Gastroesophageal sphincter (tissue), 4 donors: ENCODE measurements at places on chromosomes 7 and 10. TPM values are rescaled to one million over a fixed set of nuclear protein-coding genes. Genes with fewer than 3 reads are reported as not detected.
A peak's percentile ranks its signal among the peaks of the same experiment; 100 is the strongest.

- ATAC-seq, result no peak
These were observed 4.3 kb upstream of the CALU start for GRCh38 chr7:128734890-128735289.

GRCh38 chr10:45265996-45266395 is 49.4 kb downstream of the OR13A1 start:
- ATAC-seq, result no peak

- no peak for ATAC-seq
These were observed 67.5 kb upstream of the MDFIC start for GRCh38 chr7:114854369-114854768.

DNA sequence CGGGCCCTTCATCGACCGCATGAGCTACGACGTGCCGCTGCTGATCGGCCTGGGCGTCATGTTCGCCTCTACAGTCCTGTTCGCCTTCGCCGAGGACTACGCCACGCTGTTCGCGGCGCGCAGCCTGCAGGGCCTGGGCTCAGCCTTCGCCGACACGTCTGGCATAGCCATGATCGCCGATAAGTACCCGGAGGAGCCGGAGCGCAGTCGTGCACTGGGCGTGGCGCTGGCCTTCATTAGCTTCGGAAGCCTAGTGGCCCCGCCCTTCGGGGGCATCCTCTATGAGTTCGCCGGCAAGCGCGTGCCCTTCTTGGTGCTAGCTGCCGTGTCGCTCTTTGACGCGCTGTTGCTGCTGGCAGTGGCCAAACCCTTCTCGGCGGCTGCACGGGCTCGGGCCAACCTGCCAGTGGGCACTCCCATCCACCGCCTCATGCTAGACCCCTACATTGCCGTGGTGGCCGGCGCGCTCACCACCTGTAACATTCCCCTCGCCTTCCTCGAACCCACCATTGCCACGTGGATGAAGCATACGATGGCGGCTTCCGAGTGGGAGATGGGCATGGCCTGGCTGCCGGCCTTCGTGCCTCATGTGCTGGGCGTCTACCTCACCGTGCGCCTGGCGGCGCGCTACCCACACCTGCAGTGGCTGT is 1.2 kb downstream of the SLC18A3 start:
- no peak for ATAC-seq

DNA sequence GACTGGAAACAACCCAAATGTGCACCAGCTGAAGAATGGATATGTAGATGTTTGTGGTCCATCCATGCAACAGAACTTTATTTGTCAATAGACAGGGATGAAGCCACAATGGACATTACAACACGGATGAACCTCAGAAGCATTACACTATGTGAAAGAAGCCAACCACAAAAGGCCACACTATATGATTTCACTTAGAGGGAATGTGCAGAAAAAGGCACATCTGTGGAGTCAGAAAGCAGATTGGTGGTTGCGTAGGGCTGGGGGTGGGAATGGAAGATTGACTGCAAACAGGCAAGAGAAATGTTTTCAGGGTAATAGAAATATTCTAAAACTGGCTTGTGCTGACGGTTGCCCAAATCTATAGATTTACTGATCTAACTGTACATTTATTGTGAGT is 34.3 kb upstream of the WASHC2A start:
- ATAC-seq, result no peak

DNA sequence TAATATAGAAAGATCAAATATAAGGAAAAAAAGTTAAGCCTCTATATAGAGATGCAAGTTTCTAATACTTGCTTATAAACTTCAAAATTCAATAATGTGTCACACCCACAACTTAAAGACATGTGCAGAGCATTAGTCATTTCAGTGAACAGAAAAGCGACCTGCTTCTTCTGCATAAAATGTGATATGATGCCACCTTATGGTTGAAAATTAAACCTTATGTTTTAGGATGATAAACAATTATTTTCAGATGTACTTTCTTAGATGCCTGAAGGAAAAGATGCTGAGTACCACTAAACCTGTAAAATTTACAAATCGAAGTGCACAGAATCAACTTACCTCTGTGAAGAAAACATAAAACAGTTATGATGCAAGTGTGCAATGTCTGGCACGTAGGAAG is 96.0 kb downstream of the MTERF1 start:
- ATAC-seq, result no peak

GRCh38 chr10:114849674-114850073 is 28.1 kb downstream of the FHIP2A start:
- no peak for ATAC-seq

DNA sequence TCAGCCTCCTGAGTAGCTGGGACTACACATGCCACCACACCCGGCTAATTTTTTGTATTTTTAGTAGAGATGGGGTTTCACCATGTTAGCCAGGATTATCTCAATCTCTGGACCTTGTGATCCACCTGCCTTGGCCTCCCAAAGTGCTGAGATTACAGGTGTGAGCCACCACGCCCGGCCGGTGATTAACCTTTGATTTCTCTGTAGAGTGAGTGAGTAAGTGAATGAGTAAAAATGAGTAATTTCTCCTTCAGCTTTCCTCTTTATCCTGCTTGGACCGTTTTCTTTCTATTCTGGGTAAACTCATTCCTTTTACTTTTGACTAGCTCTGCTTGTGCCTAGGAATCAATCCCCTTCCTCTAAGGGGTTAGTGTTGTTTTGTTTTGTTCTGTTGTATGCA is 36.8 kb downstream of the ST7 start:
- ATAC-seq, result no peak

- ATAC-seq, result peak; percentile 48
These were observed 94.5 kb downstream of the PDGFA start for GRCh38 chr7:424961-425793.

DNA sequence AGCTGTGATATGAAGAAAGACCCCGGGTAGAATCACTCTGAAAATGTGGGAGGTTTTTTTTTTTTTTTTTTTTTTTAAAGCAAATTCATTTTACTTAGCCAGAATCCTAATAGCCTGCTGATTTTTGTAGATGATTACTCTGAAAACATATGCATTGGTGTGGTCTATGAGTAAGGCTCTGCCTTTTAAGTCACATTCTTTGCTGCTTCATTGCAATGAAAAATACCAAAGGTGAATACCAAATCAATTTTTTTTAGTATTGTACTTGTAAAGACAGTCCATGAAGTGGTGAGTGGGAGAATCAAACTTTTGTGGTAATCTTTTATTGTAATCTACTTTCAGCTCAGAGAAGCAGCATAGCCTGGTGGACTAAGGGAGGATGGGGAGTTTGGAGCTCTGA is 130.3 kb downstream of the SDK1 start:
- no peak for ATAC-seq

- ATAC-seq, result no peak
These were observed 232 bp upstream of the GRID1 start for GRCh38 chr10:86366902-86367151.

DNA sequence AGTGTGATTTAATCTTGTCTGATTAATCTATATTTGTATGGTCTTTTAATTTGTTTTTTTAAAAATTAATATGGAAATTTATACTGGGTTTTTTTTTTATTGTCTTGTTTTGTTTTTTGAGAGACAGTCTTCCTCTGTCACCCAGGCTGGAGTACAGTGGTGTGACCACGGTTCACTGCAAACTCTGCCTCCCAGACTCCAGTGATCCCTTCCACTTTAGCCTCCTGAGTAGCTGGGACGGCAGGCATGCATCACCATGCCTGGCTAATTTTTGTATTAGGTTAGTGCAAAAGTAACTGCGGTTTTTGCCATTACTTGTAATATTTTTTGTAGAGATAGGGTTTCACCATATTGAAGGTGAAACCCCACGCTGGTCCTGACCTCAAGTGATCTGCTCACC is 73.1 kb downstream of the TET1 start:
- ATAC-seq, result no peak

- no peak for ATAC-seq
These were observed 241.7 kb upstream of the KLF14 start for GRCh38 chr7:130975731-130976130.

DNA sequence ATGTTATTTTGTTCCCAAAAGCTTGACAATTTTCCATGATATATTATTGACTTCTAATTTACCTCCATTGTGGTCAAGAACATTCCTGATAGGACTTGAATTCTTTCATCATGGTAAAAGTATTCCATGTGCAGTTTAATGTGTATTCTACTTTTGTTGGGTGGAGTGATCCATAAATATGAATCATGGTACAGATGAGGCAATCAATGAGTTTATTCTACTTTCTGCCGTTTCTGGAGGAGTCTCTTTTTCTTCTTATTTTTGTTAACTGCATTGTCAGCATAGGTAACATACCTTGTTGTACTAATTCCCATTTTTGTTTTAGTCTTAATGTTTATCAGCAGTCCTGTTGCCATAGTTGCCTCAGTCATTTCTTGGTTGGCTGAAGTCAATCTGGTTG is 69.6 kb downstream of the SHOC2 start:
- no peak for ATAC-seq

DNA sequence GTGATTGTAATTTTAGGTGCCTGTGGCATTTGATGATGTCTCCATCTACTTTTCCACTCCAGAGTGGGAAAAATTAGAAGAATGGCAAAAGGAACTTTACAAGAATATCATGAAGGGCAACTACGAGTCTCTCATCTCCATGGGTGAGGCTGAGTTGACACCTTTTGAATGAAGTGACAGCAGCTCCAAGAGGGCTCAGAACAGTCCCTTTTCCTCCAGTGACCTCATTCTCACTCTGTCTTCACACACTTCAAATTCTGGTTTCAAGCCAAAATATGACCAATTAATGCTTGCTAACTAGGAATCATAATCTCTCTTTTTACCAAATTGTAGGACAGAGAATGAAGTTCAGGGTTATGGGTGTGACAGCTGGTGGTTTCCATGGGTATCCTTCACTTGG is 18.9 kb downstream of the ZNF398 start:
- ATAC-seq, result no peak

- peak; percentile 27 for ATAC-seq
These were observed 936 bp downstream of the IGF2BP3 start for GRCh38 chr7:23469150-23469960.

DNA sequence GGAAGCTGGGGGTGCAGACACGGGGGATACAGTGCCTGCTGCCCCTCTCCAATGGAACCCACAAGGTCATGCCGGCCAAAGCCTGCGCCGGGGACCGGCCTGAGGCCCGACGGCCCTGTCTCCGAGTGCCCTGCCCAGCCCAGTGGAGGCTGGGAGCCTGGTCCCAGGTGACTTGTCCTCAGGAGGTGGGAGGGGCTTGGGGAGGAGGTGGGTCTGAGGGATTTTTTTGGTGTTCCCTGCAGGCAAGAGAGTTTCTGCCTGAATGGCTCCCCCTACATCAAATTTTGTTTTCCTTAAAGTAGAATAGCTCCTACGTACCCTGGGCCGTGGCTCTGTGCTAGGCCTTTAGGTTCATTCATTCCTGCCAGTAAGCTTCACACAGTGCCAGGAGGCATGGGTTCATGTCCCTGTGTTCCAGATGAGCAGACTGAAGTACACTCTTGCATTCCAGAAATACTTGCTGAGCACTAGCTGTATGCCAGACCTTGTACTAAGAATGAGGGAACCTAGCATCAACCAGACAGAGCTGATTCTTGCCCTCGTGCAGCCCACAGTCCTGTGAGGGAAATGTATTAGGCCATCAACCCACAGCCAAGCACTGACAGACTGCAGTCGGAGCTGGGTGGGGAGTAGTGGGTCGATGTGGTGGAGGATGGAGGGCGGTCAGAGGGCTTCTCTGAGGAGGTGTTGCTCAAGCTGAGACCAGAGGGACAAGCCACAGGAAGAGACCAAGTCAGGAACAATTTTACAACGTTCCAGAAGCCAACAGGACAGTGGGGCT is 31.1 kb downstream of the TBATA start:
- ATAC-seq, result peak; percentile 17

GRCh38 chr10:71072131-71072822 is 140.1 kb upstream of the UNC5B start:
- ATAC-seq, result no peak

The ANLN gene
- 10.9 TPM for total RNA-seq

The MMD2 gene
- not detected for total RNA-seq

The PRPS1L1 gene
- not detected for total RNA-seq

The PRKG1 gene
- 41.9 TPM for total RNA-seq

The SORCS3 gene
- 0.69 TPM for total RNA-seq

The GPER1 gene
- 7.3 TPM for total RNA-seq
